ENCODE measurements at places on chromosomes 7 and 10.

- DNase-seq: no peak
Measured at GRCh38 chr7:109497053-109497452, 927.4 kb downstream of the DNAJB9 start.

DNA sequence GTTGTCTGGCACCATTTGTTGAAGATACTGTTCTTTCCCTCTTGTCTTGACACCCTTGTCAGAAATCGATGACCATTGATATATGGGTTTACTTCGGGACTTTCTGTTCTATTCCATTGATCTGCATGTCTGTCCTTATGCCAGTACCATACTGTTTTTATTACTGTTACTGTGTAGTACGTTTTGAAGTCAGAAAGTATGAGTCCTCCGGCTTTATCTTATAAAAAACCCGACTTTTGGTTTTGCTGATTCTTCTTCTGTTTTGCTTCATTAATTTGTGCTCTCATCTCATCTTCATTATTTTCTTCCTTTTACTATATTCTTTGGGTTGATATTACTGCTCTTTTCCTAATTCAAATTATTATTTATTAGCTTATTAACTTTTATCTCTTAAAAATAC, 52.4 kb downstream of the MAPK8 start:
- DNase-seq: no peak

DNA sequence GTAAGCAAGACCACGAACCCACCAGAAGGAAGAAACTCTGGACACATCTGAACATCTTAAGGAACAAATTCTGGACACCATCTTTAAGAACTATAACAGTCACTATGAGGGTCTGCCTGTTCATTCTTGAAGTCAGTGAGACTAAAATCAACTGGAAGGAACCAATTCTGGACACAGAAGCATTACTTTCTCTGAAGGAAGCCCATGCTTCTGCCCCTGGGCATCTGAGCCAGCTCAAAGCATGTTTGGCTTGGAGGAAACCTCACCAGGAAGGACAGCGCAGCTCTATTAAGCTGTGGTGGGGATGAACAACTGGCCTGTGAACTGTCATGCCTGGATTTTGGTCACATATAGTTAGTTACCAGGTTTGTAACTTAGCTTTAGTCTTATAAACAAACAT, 132.4 kb upstream of the GDF10 start:
- no peak for DNase-seq

DNA sequence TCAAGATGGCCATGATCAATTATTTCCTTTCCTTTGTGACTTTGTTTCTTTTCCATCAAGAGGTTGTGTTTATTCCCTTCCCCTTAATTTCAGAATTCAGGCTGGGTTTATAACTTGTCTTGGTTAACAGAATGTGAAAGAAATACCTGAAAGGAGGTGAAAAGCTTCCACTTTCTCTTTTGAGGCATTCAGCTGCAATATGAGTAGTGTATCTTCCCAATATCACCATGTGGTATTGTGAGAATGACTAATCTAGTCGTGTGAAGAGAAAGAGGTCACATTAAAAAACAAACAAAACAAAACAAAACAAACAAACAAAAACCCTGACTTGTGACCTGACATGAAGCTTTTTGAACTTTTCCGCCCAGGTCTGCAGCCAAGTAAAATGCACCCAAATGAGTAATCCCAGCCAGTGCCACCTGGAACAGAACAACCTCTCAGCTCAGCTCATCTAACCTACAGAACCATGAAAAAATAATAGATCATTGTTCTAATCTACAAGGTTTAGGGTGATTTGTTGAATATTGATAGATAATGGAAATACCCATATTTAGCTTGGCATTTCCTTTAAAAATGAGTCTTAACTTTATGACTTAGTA, 70.8 kb upstream of the TEX47 start:
- DNase-seq: no peak

GRCh38 chr7:3683546-3684539, 382.8 kb downstream of the SDK1 start:
- no peak for DNase-seq

DNA sequence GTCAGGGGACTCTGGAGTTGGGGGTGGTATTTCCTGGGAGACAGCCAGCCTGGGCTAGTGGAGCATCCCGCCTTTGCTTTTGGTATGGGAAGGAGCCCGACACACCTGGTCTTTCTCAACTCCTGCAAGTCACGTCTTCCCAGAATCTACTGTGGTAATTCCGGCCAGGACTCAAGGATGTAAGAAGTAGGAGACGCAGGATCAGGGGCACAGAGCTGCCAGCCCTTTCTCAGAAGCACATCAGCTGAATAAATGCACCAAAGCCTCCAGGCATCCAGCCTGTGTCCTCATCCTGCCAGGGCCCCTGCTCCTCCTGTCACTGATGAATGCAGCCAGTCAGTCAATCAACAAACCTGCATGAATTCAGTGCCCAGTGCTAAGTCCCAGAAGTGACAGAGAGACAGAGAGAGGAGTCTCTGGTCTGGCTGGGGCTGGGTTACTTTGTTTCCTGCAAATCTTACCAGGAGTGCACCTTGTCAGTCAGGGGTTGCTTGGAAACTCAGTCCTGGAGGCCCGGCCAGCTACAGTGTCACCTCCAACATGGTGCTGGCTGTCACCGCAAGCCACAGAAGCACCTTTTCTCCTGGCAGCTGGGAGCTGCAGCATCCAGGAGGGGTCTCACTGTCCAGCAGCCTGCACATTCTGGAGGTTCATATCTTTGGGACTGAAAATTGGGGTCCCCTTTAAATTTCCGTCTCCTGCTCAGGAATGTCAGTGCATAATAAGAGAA, 101.8 kb downstream of the PTPRE start:
- no peak for DNase-seq

DNA sequence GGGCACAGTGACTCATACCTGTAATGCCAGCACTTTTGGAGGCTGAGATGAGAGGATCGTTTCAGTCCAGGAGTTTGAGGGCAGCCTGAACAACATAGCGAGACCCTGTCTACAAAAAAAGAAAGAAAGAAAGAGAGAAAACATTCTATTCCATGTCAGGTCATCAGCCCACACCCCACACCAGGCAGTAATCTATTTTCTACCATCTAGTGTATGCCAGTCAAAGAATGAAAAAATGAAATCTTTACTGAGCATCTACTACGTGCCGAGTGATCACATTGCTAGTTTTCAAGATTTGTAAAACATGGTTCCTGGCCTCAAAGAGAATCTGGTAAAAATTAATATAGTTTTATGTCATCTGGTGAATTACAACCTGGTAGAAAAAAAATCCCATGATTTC, 3.1 kb upstream of the EPHB4 start:
- no peak for DNase-seq

- DNase-seq: peak; percentile 26
Measured at GRCh38 chr10:132397671-132398565, 918 bp downstream of the PWWP2B start.

- no peak for DNase-seq
Measured at GRCh38 chr7:111736552-111736874, 174.2 kb upstream of the IMMP2L start.

- DNase-seq: no peak
Measured at GRCh38 chr7:43642897-43643630, 60.2 kb downstream of the STK17A start.

- DNase-seq: no peak
Measured at GRCh38 chr7:25820432-25821040, 331.5 kb upstream of the NFE2L3 start.

DNA sequence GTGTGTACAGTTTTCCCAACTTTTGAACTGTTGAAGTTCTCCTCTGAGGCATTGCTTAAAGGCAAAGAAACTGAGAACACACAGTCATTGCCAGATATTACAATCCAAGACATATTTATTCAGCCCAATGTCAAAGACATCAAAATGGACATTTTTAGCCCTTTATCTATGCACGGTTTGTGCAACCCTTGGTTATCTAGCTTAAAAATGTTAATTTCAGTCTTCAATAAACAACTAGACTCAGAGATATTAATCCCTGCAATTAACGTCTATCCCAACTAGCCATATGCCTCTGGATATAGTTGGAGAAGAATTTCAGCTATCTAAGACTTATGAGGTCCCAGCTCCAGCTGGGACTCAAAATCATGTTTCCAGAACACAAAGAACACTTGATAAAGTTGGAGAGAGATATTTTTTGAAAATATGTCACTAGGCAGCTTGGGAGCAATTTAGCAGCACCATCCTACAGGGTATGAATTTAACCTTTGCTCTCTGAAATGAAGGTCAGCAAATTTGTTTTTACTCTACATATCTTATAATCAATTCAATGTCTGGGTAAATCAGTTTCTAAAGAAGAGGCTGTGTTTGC, 357.0 kb downstream of the RNLS start:
- DNase-seq: no peak

DNA sequence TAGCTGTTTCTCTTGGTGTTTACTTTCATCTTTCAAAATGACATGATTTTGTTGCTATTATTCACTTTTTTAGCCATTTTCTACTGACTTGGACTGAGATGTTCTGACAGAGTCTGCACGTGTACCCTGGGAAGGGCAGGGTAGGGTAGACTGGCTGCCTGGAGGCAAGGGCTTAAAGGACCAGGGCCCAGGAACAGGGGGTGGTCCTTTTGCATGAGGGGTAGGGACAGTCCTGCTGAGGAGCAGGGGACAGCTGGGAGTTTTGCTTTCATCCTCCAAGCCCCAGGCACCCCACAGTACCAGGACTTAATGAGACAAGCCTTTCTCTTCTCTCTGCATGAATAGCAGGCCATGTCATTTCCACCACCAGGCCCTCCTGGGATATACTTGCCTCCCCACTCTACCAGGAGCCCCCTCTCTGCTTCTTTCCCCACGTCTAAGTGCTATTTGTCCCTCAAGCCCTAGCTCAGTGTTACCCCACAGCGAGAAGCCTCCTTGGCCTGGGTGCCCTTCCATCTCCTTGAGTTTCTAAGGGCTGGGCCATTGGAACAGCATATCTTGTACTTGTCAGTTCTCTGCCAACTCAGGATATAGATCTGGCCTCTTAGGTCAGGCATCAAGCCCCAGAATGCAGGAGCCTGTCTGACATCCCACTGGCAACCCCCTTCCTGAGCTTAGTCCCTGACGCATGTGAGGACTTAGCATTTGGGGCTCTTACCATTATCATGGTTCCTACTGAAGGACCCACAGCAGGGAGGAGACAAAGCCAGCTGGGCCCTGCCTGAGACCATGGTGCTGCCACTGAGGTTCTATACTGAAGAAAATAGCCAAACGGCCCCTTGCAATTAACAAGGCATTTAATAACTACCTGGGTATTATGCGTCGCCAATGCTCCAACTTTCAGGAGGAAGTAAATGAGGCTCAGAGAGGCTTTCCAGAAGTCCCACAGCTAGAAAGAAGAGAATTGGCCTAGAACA, 78.4 kb upstream of the UNC5B start:
- no peak for DNase-seq

DNA sequence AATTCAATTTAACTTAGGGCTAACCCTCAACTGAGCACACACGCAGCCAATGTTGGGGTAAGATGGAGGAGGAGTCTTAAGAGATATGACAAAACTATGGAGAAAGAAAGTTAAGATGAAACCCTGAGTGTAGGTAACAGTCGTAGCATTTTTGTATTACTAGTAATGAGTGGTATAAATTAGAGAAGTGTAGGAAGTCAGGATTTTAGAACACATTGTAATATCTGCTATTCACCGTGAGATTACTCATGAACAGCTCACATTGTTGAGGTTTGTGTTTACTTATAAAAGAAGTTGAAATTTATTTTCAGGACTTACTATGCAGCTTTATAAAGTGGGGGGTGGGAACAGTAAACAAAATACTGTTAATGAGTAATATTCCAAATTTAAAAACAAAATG, 107.2 kb downstream of the ARHGAP21 start:
- no peak for DNase-seq

- peak; percentile 29 for DNase-seq
Measured at GRCh38 chr10:79400146-79401004, 45.0 kb downstream of the ZCCHC24 start.

GRCh38 chr7:82194016-82194643, 249.4 kb downstream of the CACNA2D1 start:
- no peak for DNase-seq

DNA sequence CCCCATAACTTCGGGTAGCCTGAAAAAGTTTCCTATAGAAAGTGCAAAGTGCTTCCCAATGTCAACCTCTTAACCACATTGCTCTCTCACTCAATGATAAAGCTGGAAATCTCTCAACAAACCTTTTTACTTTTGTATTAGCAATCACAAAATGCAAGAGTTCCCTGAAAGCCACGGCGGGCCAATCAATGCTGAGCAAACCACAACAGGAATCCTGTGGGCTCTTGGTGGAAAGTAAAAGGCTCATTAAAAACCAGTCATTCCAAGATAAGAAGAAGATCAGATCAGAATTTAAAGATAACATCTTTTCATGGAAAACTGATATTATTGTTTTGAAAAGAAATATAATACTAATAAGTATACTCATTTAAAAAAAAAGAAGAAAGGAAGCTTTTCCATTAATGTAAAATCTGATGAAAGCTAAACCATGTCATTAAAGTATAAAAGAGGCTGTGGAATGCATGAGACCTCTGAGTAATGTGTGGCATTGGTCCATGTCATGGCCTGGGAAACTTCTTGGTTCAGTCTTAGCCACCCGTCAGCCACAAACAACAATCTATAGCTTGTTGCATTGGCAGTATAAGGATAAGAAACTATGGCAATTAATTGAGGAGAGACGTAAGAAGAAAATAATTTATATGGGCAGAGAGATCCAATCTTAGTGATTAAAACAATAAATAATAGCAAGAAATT, 1066.1 kb upstream of the SORCS1 start:
- DNase-seq: no peak

DNA sequence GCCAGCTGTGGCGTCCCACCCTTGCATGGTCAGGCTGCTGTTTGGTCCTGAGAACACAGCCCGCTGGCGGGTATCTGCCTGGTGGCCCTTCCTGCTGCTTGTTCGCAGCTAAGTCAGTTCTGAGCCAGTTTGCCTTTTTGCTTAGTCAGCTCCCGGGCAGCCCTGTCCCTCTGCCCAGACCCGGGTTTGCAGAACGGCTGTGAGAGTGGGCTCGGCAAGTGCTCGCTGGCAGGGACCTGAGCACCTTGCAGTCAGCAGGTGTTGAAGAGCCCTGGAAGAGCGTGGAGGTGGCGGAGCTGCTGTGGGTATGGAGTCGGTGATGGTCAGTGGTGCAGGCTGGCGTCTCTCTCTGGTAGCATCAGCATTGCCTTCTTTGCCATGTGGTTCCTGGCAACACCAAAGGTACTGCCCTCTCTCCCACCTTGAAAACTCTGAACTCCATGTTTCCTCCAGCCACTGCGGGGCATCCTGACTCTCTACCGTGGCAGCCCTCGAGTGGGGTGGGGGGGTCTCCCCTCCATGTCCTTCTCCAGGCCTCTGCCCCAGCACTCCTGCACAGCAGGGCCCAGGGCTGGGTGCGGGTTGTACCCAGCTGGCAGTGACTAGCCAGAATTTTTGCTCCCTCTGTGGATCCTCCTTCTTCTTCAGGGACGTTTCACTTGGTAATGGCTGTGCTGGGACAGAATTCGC, 4.6 kb downstream of the INPP5A start:
- DNase-seq: no peak
